ENCODE measurements at places on chromosomes 2 and 18.

GRCh38 chr2:192634557-192634956 is 439.8 kb upstream of the TMEFF2 start:
- DNase-seq: no peak

GRCh38 chr2:95057535-95058370 is 32.2 kb downstream of the MAL start:
- DNase-seq: no peak

DNA sequence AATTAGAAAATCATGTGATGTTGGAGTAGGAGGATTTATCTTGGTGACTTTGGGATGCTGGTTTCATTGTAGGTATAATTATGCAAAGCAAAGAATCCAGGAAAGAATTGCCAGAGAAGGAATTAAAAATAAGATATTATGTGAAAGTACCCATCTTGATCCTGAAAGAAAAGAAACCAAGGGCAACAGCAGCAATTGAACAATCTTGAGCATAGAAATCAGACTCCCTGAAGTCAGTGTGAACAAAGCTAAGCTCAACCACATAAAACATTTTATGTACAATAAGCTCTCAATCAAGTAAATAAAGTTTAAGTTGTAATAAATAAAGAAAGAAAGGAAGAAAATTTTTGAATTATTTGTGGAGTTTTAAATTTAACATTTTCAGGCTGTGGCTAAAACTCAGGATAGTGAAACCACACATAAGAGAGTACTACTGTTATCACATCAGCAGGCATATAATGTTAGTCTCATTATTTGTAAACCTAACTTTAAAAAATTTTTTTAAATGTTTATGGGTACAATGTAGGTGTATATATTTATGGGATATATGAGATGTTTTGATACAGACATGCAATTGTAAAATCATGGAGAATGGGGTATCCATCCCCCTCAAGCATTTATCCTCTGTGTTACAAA is 32.8 kb upstream of the GPR55 start:
- no peak for DNase-seq

- DNase-seq: no peak
These were observed 11.7 kb upstream of the ACYP2 start for GRCh38 chr2:54103454-54104314.

DNA sequence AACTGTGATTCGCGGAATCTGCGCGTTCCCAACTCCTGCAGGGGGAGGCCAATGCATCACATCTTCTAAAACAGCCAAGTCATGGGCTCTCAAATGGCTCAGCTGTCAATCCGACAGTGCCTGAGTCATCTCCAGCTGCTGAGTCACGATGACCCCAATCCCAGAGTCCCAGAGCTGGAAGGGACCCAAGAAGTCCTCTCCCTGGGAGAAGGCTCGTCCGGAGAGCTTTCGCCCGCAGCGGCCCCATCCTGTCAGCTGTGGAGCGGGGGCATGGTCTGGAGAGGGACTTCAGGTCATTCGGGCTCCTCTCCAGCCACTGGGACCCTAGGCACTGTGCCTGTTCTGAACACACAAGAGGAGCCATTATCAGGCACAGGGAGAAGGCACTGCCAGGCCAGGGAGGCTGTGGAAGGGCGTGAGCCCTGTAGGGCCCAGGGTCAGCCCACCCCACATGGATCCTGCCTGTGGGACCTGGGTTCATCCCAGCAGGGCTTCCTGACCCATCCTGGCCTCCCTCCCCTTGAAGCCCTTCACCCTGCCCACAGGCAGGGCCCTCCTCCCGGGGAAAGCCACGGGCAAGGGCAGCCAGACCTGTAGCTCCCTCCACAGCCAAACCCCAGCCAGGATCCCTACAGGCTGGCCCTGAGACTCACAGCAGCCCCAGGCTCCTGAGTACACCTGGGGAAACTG is 47.6 kb upstream of the GPC1 start:
- DNase-seq: peak; percentile 27

All from body of pancreas (tissue), 4 donors.